ENCODE measurements at places on chromosomes 5 and 9. TPM values are rescaled to one million over a fixed set of nuclear protein-coding genes. Genes with fewer than 3 reads are reported as not detected.

GRCh38 chr9:19473605-19474004, 64.8 kb downstream of the ACER2 start:
- DNase-seq = no peak

GRCh38 chr5:3041001-3041400, 289.5 kb upstream of the IRX2 start:
- no peak for DNase-seq

GRCh38 chr5:160165137-160166068, 46.2 kb upstream of the PWWP2A start:
- peak; percentile 91 for DNase-seq

- no peak for DNase-seq
Measured at GRCh38 chr9:19113964-19114679, 11.4 kb upstream of the HAUS6 start.

DNA sequence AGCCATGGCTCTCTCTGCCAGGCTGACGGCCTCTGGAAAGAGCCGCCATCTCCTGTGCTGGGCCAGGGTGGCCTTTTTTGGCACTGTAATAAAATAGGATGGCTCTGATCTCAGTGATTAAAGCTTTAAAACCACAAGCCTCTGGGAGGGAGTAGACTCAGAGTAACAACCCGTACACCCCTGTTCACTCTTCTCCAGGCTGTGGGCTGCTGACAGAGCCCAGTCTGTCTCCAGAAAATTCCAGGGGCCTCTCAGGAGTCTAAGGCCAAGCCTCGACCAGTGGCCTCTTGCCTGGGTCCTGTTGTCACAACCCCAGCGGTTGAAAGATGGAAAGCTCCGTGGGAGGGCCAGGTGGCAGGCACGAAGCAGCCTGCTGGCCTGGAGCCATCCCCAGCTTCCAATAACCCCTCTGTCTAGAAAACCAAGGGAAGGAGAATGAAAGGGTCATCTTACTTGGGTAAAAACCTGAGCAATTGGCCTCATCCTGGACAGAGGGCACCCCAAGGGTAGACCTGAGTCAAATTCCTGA, 286.7 kb upstream of the ZNF462 start:
- DNase-seq = no peak

- no peak for DNase-seq
Measured at GRCh38 chr5:83001796-83002381, 75.3 kb downstream of the TMEM167A start.

GRCh38 chr5:39533749-39534148, 109.0 kb upstream of the DAB2 start:
- DNase-seq = no peak

DNA sequence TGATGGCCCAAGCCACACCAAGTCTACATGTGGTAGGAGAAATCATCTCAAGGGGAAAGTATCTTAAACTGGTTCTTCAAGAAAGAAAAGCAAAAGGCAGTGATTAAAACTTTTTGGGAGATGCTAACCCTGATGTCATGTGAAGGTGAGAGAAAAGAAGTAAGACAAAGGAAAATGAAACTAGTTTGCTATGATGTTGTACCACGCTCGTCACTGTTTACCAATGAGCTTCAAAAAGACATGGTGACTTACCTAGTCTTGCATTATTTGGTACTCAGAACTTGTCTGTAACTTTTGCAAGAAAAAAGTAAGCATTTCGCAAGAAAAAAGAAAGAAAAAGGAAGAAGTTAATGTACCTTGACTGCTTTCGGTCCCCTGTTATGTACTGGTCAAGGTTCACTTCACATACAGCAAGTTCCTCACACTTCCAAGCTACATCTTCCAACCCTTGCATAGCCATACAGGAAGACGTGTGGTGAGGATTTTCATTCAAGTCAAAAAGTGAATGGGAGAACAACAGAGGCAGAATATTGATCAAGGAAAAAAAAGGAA, 739.3 kb downstream of the NR2F1-AS1 start:
- DNase-seq = no peak

DNA sequence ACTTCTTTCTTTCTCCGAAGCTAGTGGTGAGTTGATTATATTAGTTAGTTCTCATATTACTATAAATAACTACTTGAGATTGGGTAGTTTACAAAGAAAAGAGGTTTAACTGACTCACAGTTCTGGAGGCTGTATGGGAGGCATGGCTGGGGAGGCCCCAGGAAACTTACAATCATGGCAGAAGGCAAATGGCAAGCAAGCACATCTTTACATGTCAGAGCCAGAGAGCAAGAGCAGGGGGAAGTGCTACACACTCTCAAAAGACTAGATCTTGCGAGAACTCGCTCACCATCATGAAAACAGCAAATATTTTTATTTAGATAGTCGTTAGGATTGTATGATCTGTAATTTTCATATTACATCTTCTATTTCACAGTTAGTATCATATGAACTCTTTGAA, 711.2 kb downstream of the PTPRD start:
- DNase-seq = no peak

- no peak for DNase-seq
Measured at GRCh38 chr9:112970939-112971338, 41.1 kb downstream of the ZNF883 start.

DNA sequence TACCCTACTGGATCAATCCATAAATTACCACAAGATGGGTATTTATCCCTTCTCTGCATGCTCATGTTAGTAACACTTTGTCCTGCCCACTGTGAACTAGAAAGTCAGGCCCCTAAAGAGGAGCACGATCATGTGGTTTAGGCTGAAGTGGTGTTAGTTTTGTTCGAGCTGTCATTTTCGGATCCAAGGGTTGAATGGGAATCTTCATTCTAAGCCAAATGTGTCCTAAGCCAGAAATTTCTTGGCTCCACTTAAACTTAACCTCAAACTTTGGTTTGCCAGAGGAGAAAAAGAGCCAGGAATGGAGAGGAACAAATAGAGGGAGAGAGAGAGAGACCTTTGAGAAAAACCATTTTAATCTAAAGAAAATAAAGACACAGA, 837.7 kb upstream of the ZNF608 start:
- DNase-seq = no peak

Gene MARVELD2
- total RNA-seq = 0.62 TPM

Gene KCNMB1
- total RNA-seq = 5.7 TPM

Gene PCDHGB1
- 12.6 TPM for total RNA-seq

Gene SLC6A7
- not detected for total RNA-seq

Gene WNT8A
- not detected for total RNA-seq

Gene BTNL3
- total RNA-seq = not detected

Gene PCDHAC2
- 0.67 TPM for total RNA-seq

All from cardiac septum (tissue), 1 donor.